Activated CD4-positive, alpha-beta T cell treated with anti-CD3 and anti-CD28 coated beads, Interleukin-2, amount 10 ng/mL, durations not matched to agents 7 days and 5 days (primary cell): ENCODE measurements at places on chromosomes 3 and 15. TPM values are rescaled to one million over a fixed set of nuclear protein-coding genes. Genes with fewer than 3 reads are reported as not detected.
A peak's percentile ranks its signal among the peaks of the same experiment; 100 is the strongest.

GRCh38 chr15:86089422-86089821 lies 9.8 kb downstream of the AGBL1 start:
- no peak overlapping the region for H3K27ac ChIP-seq
- H3K4me3 ChIP-seq: no peak overlapping the region
- H3K36me3 ChIP-seq: no peaks in the 10 kb centered on the region
- H3K27me3 ChIP-seq: peaks cover 8% of the 10 kb centered on the region
- DNase-seq: no peak
- no peaks in the 10 kb centered on the region for H3K4me1 ChIP-seq

- no peak overlapping the region for H3K4me3 ChIP-seq
- peaks cover 7% of the 10 kb centered on the region for H3K27me3 ChIP-seq
- H3K36me3 ChIP-seq: peaks cover 4% of the 10 kb centered on the region
- DNase-seq: no peak
- peaks cover 9% of the 10 kb centered on the region for H3K4me1 ChIP-seq
Measured at GRCh38 chr15:73227433-73228056, 141.2 kb downstream of the HCN4 start.

- H3K4me3 ChIP-seq: no peak overlapping the region
- DNase-seq: no peak
- peaks cover 6% of the 10 kb centered on the region for H3K4me1 ChIP-seq
- peaks cover 43% of the 10 kb centered on the region for H3K36me3 ChIP-seq
- H3K27ac ChIP-seq: no peak overlapping the region
- no peaks in the 10 kb centered on the region for H3K27me3 ChIP-seq
Measured at GRCh38 chr3:47003461-47004368, 24.2 kb downstream of the NBEAL2 start.

- no peaks in the 10 kb centered on the region for H3K36me3 ChIP-seq
- H3K4me1 ChIP-seq: no peaks in the 10 kb centered on the region
- H3K27me3 ChIP-seq: no peaks in the 10 kb centered on the region
- DNase-seq: no peak
Measured at GRCh38 chr3:126816986-126817777, 113.1 kb downstream of the CHCHD6 start.

- DNase-seq: no peak
- peaks cover 2% of the 10 kb centered on the region for H3K27me3 ChIP-seq
- peaks cover 16% of the 10 kb centered on the region for H3K4me1 ChIP-seq
- no peaks in the 10 kb centered on the region for H3K36me3 ChIP-seq
- H3K27ac ChIP-seq: no peak overlapping the region
Measured at GRCh38 chr15:57557810-57558209, 33.9 kb upstream of the MYZAP start.

EMC7 gene
- total RNA-seq: 63.1 TPM

NPAP1 gene
- total RNA-seq: not detected

- no peak overlapping the region for H3K4me3 ChIP-seq
- H3K27ac ChIP-seq: no peak overlapping the region
- peaks cover 47% of the 10 kb centered on the region for H3K27me3 ChIP-seq
- no peak for DNase-seq
Measured at GRCh38 chr3:133893683-133894352, 1.9 kb downstream of the RAB6B start.

HYAL1 gene
- not detected for total RNA-seq

- H3K4me1 ChIP-seq: peaks cover 58% of the 10 kb centered on the region
- peak; percentile 48 for DNase-seq
- H3K36me3 ChIP-seq: peaks cover 21% of the 10 kb centered on the region
- peak overlapping the region; percentile 91 for H3K4me3 ChIP-seq
Measured at GRCh38 chr3:48990636-48991469, 812 bp downstream of the P4HTM start.

GRCh38 chr3:16101295-16102186 lies 72.9 kb upstream of the GALNT15 start:
- DNase-seq: no peak
- H3K4me1 ChIP-seq: no peaks in the 10 kb centered on the region
- peaks cover 10% of the 10 kb centered on the region for H3K27me3 ChIP-seq
- H3K27ac ChIP-seq: no peak overlapping the region

PLD1 gene
- 0.94 TPM for total RNA-seq

- no peak overlapping the region for H3K4me3 ChIP-seq
- H3K36me3 ChIP-seq: no peaks in the 10 kb centered on the region
- H3K27me3 ChIP-seq: no peaks in the 10 kb centered on the region
- H3K27ac ChIP-seq: no peak overlapping the region
Measured at GRCh38 chr3:23262766-23263165, 59.6 kb downstream of the UBE2E2 start.

GOLGA8J gene
- 0.65 TPM for total RNA-seq

- peaks cover 77% of the 10 kb centered on the region for H3K4me1 ChIP-seq
- peak overlapping the region; percentile 99 for H3K27ac ChIP-seq
- no peak for DNase-seq
Measured at GRCh38 chr3:59451800-59452746, 402.2 kb upstream of the CFAP20DC start.

DNA sequence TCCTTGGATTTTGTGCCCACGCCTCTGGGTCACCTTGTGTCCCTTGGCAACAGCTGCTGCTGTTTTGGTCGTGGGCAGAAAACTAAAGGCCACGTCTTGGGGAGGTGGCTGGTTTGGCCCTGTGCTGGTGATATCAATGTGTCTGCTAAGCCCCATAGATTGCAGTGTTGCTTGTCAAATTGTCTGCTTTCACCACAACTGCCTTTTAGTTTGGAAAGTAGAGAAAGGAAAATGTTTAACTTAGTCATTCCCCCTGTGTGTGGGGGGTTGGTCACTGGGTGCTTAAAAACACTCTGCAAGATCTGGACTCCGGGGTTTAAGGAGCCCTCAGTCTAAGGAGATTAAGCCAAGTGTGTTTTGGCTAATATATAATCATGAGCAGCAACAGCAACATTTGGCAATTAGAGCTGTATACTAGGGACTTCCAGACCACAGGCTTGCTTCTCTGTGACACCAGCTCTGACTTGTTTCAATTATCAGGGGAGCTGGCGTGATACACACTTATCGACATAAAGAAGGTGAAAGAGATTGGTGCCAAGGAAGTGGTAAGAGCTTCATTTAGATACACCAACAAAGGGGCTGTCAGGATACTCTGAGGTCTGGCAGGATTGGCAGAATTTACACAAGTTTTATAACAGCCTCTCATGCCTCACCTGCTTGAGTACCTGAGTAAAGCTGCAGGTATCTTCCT lies 3.5 kb downstream of the SMAD3 start:
- peaks cover 68% of the 10 kb centered on the region for H3K4me1 ChIP-seq
- H3K36me3 ChIP-seq: peaks cover 55% of the 10 kb centered on the region
- peak overlapping the region; percentile 98 for H3K4me3 ChIP-seq

DTX3L gene
- total RNA-seq: 162 TPM

- H3K27me3 ChIP-seq: no peaks in the 10 kb centered on the region
- no peak overlapping the region for H3K4me3 ChIP-seq
Measured at GRCh38 chr3:167978486-167978885, 117.2 kb downstream of the GOLIM4 start.

CEMIP gene
- total RNA-seq: not detected

MLF1 gene
- total RNA-seq: 0.87 TPM

GRCh38 chr15:96361309-96362010 lies 31.0 kb downstream of the NR2F2 start:
- H3K27ac ChIP-seq: no peak overlapping the region
- H3K36me3 ChIP-seq: peaks cover 2% of the 10 kb centered on the region
- no peak for DNase-seq
- peaks cover 17% of the 10 kb centered on the region for H3K4me1 ChIP-seq

MRAS gene
- not detected for total RNA-seq

DNA sequence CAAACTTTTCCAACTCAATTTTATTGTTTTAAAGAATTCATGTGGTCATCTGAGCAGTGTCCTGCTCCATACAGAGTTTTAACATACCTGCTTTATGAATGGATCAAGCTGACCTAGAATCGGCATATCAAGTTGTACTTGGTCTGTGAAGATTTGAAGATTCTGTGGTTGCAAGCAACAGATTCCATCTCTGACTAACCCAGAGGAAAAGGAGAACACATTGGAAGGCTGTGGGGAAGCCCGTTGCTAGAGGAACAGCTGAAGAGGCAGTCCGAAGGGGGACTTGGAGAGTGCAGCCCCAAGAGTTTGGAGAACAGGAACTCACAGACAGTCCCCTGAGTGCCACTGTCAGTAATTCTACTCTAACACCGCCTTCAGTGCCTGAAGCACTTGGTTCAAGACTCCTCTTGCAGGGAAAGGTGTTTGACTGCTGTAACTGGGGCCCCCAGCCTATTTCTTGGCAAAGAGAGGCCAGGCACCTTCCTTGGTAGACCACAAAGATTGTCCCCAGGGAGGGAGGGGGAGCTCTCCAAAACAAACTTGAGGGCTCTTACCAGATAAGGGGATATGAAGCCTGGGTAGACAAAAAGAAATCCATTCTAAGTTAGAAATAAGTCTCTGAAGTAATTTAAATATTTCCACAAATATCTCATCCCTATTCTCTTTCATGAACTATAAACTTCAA lies 88.8 kb downstream of the LARS2 start:
- H3K4me3 ChIP-seq: no peak overlapping the region
- no peak for DNase-seq
- H3K4me1 ChIP-seq: peaks cover 7% of the 10 kb centered on the region

DNA sequence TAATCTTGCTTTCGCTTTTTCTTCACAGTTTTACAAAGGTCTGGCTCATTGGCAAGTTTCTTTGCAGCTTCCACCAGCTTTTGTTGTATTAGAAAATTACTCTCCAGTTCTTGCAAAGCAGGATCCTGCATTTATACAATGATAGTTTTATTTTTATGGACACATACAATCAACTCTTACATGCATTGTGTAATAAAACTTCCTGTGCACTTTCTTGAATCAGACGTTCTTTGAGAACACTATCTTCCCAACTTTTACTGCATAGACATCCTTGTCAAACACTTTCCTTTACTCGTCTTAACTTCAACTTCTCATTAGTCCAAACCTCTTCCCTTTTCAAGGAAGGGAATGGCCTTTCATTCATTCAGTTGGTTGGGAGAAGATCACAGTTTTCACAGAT lies 71.4 kb upstream of the LMOD3 start:
- H3K4me1 ChIP-seq: peaks cover 31% of the 10 kb centered on the region
- no peak overlapping the region for H3K27ac ChIP-seq
- peaks cover 50% of the 10 kb centered on the region for H3K36me3 ChIP-seq
- H3K4me3 ChIP-seq: no peak overlapping the region

- no peak for DNase-seq
- H3K4me3 ChIP-seq: no peak overlapping the region
- H3K4me1 ChIP-seq: peaks cover 9% of the 10 kb centered on the region
- H3K27me3 ChIP-seq: no peaks in the 10 kb centered on the region
- H3K36me3 ChIP-seq: peaks cover 30% of the 10 kb centered on the region
Measured at GRCh38 chr3:69179740-69180372, 57.5 kb upstream of the LMOD3 start.

DNA sequence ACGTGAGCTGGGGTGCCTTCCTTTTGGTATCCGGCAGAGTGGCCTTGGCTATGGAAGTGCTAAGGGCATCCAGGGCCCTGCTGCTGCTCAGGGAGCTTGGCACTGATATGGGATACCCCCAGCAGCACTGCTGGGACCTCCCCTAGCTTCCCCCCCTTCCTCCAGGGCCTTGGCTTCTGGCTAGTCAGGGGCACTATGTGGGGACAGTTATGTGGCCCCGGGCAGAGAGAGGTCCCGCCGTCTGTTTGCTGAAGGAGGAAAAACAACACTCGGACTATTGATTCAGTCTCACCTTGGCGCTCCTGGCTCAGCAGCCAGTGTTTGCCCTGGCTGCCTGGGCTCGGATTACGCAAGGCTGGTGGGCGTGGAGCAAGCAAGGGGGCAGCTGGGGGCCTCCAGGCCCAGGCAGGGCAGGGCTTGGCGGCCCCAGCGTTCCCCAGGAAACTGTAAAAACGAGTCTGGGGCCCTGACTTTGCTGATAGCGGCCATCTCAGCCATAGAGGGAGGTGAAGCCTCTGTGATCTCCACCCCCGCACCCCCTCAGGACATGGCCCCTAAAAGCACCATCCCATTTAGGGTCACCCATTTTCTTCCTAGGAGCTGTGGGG lies 5.7 kb downstream of the FURIN start:
- H3K4me3 ChIP-seq: peak overlapping the region; percentile 89
- no peaks in the 10 kb centered on the region for H3K27me3 ChIP-seq
- peaks cover 60% of the 10 kb centered on the region for H3K4me1 ChIP-seq
- no peak for DNase-seq
- peaks cover 45% of the 10 kb centered on the region for H3K36me3 ChIP-seq
- peak overlapping the region; percentile 91 for H3K27ac ChIP-seq

DNA sequence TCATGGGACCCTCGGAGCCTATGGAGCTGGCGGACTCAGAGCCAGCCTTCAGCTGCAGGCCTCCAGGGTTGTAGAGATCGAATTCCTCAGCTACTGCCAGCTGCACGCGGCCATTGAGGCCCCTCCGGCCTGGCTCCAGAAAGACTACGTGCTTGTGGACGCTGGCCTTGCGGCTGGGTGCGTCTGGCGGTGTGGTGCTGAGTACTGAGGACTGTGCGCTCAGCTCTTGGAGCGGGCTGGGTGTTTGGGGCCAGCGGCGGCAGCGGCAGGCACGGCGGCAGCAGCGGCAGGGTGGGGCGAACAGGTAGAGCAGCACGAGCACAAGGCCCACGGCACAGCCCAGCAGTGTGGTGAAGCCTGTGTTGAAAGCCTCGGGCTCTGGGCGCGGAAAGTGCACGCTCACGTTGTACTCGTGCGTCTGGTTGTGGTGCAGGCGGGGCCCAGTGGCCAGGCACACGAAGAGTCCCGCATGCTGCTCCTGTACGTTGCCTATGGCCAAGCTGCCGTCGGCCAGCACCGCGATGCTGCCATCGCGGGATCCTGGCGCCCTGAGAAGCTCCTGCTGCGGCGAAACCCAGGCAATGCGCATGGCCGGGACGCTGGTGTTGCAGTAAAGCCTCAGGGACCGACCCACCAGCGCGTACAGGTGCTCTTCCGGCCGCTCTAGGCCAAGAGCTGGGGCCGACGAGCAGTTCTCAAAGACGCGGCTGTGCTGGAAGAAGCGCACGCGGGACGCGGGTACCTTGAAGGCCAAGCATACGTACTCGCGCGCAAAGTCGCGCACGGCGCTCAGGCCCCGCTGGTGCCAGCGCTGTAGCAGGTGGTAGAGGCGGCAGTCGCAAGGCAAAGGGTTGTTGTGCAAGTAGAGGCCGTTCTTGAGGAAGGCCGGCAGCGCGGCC lies 1.3 kb downstream of the AMIGO3 start:
- H3K4me3 ChIP-seq: peak overlapping the region; percentile 78
- peak overlapping the region; percentile 56 for H3K27ac ChIP-seq
- H3K27me3 ChIP-seq: no peaks in the 10 kb centered on the region
- no peak for DNase-seq
- H3K4me1 ChIP-seq: peaks cover 35% of the 10 kb centered on the region
- H3K36me3 ChIP-seq: peaks cover 13% of the 10 kb centered on the region

DNA sequence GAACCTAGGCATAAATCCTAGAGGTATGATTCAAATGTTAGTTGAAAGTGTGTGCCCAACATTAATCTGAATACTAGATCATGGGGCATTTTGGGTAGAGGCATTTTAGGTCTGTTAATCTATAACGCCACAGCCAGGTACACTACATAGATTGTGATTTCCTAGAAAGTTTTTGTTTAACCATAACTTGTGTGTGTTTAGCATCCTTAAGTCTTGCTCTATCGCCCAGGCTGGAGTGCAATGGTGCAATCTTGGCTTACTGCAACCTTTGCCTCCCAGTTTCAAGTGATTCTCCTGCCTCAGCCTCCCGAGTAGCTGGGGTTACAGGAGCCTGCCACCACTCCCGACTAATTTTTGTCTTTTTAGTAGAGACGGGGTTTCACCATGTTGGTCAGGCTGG lies 59.1 kb downstream of the TRIM71 start:
- H3K4me1 ChIP-seq: peaks cover 4% of the 10 kb centered on the region
- no peak for DNase-seq
- no peak overlapping the region for H3K27ac ChIP-seq
- H3K36me3 ChIP-seq: peaks cover 5% of the 10 kb centered on the region
- no peak overlapping the region for H3K4me3 ChIP-seq

SERP1 gene
- 83.5 TPM for total RNA-seq

- DNase-seq: peak; percentile 40
- H3K4me1 ChIP-seq: peaks cover 64% of the 10 kb centered on the region
- peak overlapping the region; percentile 87 for H3K27ac ChIP-seq
- H3K4me3 ChIP-seq: peak overlapping the region; percentile 80
- H3K27me3 ChIP-seq: no peaks in the 10 kb centered on the region
Measured at GRCh38 chr3:51670053-51670822, 814 bp upstream of the TEX264 start.

FHIT gene
- total RNA-seq: 41.2 TPM

TSC22D2 gene
- total RNA-seq: 14.8 TPM
